ENCODE measurements at places on chromosomes 3 and 15.

- DNase-seq: no peak
Measured at GRCh38 chr3:150761831-150762661, 923 bp downstream of the SIAH2 start.

- no peak for DNase-seq
Measured at GRCh38 chr15:101439285-101439919, 50.1 kb downstream of the PCSK6 start.

DNA sequence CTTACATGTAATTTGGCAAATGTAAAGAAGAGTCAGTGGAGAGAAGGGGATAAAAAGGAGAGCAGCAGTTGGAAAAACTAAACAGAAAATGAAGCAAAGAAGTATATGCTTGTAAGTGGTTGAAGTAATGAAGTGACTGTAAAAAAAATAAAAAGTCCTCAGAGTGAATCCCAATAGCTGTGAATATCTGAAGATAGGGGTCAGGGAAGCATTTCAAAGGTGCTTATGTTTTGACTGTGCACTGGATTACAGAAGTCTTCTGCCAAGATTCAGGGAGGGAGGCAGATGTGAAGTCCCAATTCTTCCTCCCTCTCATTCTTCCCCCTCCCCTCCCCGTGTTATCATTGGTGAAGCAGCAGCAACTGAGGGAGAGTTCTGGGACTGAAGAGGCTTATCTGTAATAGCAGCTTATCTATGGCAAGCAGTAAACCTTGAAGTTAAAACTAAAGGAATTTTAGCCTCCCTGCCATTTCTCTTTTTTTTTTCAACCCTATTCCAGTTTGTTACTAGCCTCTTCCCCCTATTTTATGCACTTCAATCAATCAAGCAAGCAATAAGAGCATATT lies 597.9 kb downstream of the IGSF11 start:
- no peak for DNase-seq

DNA sequence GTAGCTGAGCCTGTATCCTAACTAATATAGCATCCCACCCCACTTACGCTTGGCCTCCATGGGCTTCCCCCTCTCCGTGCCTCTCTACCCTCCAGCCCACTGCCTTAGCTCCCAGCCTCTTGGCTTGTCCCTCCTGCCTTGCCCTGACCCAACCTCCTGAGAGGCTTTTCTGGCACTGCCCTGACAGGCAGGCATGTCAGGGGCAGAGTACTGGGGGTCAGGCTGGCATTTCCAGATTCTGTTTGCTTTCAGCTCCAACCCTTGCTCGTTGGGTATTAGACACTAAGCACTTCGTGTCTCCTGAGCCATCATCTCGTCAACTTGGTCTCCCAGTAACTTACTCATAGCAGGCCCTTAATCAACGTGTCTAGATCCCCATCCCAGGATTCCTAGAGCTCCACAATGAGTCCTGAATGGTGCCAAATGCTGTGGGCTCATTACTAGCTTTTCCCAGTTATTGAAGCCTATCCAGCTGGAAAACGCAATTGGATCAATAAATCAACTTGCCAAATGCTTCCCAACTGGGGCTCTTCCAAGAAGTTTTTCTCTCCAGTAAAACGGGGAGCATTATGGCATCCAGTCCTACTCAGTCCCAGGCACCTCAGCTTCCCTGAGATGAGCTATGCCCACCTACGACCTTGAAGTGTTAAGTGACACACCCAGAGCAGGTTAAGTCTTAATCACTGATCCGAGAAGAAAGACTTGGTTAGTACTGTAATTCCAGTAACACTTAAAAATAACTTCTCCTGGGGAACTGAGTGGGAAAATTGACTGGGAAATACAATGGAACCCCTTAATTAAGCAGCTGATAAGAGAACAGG lies 78.5 kb upstream of the DLG1 start:
- no peak for DNase-seq

- DNase-seq: no peak
Measured at GRCh38 chr3:31241533-31241932, 291.2 kb upstream of the STT3B start.

DNA sequence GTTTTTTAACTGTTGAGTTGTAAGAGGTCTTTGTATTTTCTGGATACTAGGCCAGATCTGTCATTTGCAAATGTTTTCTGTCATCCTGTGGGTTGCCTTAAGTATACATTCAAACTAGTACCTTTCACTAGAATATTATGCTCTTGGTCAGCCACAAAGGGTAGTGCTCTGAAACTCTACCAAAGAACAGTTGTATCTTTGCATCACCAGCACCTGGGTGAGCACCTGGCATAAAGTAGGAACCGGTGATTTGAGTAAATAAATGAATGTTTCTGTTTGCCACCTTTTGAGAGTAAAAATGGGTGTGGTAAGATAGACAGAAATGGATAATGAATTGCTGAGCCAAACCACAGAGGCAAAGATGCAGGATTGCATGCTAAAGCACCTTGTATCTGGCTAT lies 98.7 kb downstream of the SLCO3A1 start:
- no peak for DNase-seq

GRCh38 chr15:31331389-31331788 lies 4.8 kb downstream of the KLF13 start:
- no peak for DNase-seq

Data from esophagus squamous epithelium (tissue), 5 donors.